ENCODE measurements at places on chromosomes 1 and 21.

DNA sequence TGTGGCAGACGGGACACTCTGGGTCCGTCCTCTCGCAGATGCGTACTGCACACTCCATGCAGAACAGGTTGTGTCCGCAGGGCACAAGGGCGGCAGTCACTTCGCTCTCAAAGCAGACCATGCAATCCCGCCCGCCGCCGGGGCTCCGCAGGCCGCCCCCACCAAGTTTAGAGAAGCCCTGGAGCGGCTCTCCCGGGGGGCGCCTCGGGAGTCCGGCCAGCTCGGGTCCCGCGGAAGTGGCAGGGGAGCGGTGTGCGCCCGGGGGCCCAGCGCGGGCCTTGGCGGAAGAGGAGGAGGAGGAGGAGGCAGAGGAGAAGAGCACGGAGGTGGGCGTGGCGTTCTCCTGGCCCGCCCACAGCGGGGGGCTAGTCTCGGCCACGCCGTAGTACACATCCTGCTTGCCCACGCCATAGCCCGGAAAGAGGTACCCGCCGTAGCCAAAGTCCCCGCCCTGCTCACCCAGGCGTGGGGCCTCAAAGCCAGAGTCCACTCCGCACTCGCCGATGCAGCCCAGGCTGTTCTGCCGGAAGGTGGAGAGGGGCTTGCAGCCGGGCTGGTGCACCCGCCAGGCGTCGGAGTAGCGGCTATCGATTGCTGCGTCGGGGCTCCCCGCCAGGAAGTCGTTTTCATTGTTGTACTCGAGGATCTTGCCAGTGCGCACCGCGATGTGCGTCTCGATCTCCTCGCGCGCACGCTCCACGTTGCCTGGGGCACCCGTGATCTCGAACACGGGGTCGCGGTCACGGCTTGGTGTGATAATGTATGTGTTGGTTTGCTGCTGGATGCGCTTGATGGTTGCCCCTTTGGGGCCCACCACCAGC, 5.4 kb downstream of the MEX3A start:
- no peak for DNase-seq

- no peak for DNase-seq
These were observed 138.3 kb upstream of the GALNT2 start for GRCh38 chr1:229928767-229929166.

DNA sequence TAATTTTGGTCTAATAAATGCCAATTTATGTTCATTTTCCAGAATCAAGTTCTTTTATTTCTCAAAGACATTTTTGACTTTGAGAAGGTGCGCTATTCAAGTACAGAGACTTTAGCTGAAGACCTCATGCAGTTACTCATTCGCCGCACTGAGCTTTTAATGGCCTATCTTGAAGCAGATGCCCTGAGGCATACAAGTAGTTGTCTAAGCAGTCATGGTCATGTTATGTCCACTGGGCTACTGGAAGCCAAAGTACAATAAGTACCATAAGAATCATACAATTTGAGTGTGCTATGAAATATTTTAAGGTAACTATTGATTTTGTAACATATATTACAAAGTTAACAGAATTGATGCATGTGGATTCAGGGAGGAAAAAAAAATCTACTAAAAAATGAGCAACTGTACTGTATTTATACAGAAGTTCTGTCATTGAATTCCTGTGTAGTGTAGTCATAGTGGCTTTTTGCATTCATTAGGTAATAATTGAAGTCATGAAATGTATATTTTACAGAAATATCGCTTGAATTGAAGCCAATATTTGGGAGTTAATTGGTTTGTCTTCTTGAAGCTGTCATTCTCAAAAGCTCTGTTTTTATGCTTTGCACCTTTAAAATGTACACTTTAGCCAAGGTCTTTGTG, 13.5 kb upstream of the NEXN start:
- no peak for DNase-seq

- no peak for DNase-seq
These were observed 6.6 kb downstream of the SLX9 start for GRCh38 chr21:44946254-44947041.

- DNase-seq, result no peak
These were observed 433.5 kb upstream of the B3GALT2 start for GRCh38 chr1:193619911-193620310.

DNA sequence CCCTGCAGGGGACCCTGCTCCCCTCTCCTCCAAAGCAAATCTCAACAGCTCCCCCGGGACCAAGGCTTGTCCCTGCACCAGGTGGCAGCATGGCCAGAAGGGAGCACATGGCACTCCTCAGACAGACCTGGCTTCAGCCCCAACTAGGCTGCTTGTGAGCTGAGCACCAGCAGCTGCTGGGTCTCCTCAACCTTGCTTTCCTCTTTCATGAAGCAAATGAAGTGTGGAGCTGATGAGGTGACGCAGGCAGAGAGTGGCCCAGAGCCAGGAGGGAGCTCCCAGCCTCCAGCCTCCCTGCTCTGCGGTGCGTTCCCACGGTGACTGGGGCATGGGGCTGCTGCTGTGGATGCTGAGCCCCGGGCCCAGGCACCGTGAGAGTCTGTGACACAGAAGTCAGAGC, 34.0 kb downstream of the MEGF6 start:
- DNase-seq, result peak; percentile 93

DNA sequence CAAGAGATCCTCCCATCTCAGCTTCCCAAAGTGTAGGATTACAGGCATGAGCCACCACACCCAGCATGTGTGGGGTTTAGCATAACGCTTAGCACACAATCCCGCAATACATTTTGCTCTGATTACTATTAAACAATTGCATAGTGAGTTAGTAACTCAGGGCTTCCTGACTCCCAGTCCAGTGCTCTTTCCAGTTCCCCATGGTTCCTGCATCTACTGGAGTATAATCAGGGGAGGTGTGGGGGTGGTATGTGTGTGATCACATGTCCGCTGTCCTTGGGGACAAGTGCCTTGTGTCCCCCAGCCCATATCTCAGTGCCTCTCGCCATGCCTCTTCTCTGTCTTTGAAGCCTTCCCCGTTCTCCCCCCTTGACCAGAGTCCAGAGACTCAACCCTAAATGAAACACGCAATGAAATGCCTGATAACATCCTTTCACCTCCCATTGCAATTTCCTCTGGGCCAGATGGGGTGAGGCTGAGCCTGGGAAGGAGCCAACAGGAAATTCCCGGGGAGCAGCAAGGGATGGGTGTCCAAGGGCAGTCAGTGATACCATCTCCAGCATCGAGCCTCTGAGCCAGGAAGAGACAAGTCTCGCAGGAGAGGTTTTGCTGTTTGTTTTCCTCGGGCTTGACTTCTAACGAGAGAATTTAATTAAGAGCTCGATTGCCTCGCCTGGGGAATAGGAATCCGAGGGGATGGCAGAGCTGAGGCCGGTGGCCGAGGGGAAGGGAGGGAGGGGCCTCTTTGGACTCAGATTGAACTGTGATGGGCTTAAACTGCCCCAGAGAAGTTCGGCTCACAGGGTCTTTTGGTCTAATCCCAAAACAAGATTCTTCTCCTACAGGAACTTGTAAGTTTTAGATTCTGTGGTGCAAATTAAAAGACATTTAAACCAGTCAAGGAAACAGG, 7.7 kb upstream of the HTR1D start:
- DNase-seq, result no peak

DNA sequence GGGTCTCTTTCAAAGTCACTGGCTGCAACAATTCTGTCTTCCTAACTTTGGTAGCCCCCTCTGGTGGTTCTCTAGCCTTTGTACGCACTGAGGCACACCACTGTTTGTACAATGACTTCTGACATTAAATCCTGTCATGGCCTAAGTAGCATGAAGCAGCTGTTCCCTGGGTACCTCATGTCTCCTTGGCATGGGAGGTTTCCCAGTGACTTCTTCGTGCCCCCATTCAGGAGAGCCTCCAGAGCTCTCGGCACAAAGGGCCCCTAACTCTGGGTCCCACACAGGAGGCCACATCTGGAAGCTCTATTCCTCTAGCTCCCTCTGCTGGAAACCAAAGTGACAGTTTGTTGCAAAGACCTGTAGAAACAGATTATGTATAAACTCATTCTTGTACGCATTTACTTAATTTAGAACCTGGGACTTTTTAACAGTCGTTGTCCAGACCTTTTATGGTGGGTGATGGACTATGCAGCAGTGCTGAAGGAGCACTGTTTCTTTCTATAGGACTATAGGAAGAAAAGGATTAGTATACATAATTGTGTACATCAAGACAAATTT, 13.4 kb downstream of the SWT1 start:
- DNase-seq, result peak; percentile 95

DNA sequence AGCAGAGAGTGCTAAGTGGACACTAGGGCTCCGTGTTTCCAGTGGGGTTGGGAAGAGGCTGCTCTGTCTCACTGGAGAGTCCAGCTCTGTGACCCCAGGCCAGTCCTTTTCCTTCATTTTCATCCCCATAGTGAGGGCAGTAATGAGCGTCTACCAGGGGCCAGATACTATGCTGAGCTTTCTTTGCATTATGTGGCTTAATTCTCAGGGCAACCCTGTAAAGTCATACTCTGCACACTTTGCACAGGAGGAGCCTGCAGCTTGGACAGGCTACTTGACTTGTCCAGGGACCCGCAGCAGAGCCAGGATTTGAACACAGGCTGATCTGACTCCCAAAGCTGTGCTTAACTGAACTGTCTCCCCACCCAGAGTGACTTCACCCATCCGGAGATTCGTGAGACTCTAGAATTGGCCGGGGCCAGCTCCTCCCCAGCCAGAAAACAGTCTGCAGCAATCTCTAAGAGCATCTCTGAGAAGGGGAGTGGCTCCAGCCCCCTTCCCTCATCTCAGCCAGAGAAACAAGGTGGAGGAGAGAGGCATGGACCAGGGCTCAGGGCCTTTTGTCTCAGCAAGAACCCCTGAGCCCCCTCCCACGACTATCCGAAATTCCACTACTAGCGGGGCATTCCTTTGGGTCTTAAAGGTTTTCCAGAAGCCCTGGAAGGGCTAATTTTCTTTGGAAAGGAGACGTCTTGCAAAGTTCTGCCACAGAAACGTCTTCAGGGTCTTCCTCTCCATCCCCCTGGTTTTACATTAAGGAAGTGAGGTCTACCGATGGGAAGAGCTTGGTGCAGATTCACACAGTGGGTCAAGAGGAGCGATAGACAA, 866 bp upstream of the FNDC5 start:
- no peak for DNase-seq

- DNase-seq, result no peak
These were observed 351.6 kb upstream of the B3GALT2 start for GRCh38 chr1:193538003-193538354.

DNA sequence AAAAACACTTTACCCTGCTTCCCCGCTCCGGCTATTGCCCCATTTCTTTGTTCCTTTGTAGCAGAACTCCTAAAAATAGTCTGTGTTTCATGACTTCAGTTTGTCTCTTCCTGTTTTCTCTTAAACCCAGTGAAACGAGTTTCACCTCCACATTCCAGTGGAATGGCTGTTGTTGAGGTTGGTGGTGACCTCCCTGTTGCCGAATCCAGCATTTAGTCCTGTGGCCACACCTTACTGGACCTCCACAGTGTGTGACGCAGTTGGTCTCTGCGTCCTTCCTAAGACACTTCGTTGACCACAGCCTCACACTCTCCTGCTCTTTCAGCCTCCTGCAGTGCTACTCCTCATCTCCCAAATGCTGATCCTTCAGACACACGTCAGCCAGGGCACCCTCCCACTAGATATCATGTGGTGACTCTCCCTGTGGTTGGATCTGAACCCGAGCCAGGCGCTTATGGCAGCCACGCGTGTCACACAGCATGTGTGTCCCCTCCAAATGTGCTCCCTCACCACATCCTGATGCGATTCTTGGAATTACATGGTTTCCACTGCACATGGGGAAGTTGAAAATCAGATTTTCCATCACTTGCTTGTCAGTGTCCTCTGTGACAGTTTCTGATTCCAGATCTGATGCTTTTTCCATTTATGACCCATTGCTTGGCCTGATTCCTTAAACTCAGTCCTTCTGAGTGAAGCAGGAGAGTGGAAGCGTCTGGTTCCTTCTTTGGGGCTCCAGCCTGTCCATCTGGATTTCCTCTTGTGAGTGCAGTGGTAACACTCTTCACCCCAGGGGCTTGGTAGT, 99.1 kb upstream of the ARTN start:
- no peak for DNase-seq

GRCh38 chr1:244636488-244637259, 16.3 kb upstream of the DESI2 start:
- DNase-seq, result no peak

DNA sequence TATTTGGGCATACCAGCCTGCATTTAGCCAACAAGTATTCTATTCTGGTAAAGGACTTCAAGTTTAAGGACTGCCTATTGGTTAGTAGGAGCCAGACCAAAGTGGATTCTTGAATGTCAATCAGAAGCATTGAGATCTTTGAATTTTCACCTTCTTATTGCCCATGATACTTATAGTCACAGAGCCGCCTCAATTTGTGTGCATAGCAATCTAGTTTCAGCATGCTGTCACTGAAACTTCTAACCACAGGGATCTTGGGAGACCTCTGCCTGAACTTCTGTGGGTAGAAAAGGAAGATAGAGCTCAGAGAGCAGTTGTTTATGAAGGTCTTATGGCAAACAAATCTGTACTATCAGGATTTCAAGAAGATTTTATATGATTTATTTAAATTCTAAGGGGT, 501.4 kb upstream of the USP24 start:
- DNase-seq, result no peak

- DNase-seq, result no peak
These were observed 277.5 kb upstream of the C1orf174 start for GRCh38 chr1:4177425-4178150.

DNA sequence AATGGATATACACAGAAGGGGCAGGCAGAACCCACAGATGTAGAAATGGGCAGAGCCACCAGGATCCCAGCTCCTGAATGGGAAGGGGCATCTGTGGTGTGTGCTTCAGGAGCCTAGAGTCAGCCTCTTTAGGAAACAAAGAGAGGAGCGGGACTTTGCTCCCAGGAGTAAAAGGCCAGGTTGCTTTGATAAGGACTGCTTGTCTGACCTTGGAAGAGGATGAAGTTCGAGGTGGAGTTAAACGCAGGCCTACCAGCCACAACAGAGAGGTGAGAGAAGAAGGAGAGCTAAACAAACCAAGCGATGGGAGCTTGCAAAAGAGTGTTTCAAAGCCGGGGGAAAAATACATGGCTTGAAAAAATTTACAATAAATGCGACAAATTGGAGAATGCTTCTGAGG, 49.9 kb upstream of the TMPRSS2 start:
- DNase-seq, result no peak

DNA sequence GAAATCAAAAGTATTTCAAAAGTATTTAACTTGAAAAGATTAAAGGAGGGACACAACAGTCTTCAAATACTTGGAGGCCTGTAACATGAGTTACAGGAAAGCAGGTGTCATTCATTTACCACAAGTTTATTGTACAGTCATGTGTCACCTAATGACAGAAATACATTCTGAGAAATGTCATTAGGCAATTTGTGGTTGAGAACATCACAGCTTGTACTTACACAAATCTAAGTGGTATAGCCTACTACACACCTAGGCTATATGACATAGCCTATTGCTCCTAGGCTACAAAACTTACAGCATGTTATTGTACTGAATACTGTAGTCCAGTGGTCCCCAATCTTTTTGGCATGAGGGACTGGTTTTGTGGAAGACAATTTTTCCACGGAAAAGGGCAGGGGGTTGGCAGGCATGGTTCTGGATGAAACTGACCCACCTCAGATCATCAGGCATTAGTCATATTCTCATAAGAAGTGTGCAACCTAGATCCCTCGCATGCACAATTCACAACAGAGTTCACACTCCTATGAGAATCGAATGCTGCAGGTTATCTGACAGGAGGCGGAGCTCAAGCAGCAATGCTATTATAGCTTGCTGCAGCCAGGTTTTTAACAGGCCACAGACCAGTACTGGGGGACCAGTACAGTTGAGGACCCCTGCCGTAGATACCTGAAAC, 25.0 kb upstream of the PHTF1 start:
- DNase-seq, result no peak

GRCh38 chr1:54247863-54248515, 48.0 kb downstream of the MRPL37 start:
- no peak for DNase-seq
